ENCODE measurements at places on chromosomes 7 and 10.

GRCh38 chr10:50527442-50528043 lies 96.2 kb downstream of the SGMS1 start:
- DNase-seq, result no peak

DNA sequence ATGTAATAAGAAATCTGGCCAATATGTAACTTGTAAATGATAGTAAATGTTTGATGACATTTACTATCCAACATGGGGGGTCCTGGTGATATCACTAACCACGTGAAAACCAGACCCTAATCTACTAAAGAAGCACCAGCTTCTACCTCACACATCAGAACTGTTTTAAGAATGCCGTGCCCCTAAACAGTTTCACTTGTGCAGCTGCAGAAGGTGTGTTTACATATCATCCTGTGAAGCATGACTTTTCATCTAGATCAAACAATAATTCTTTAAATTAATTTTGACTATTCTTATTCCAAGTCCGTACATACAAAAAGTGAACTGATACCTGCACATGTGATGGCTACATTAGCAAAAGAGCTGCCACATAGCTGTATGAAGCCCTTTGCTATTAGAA lies 61.0 kb downstream of the STEAP1B start:
- no peak for DNase-seq

GRCh38 chr7:158348446-158348845 lies 239.2 kb downstream of the PTPRN2 start:
- DNase-seq, result no peak

DNA sequence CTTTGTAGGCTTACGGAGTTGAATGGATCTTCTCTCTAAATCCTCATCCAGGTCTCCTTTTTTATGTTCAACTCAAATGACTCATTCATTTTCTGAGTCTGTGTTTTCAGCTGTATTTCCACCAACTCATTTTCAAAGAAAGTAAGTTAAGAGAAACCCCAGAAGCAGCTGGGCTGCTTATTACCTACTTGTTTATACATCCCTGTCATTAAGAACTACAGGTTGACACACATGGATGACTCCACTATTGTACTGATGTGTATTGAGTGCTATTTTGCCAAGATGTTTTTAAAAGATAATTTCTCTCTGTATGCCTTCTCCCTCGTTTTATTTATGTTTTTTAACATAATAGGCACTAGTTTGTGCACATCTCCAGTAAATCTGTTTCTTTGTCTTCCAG lies 41.9 kb downstream of the DGKI start:
- no peak for DNase-seq

- no peak for DNase-seq
These were observed 148.0 kb downstream of the BICC1 start for GRCh38 chr10:58660575-58661255.

GRCh38 chr7:91374321-91374989 lies 110.2 kb downstream of the FZD1 start:
- no peak for DNase-seq

DNA sequence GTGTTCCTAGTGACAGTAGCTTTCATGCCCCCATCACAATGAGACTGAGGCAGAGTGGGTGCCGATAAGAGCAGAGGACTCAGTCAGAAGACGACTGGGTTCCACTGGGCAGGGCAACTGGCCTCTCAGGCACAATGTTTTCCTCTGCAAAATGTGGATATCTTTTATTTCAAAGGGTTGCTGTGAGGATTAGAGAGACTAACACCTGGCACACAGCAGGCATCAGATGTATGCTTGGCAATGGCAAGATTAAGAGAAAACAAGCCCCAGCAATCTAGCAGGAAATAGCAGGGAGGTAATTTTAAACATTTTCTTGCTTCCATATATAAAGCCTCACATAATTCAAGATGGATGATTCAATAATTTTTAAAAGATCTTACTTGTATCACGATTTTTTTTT lies 28.0 kb downstream of the SGMS1 start:
- DNase-seq, result no peak

- DNase-seq, result no peak
These were observed 172.3 kb downstream of the MDFIC start for GRCh38 chr7:115094163-115094562.

DNA sequence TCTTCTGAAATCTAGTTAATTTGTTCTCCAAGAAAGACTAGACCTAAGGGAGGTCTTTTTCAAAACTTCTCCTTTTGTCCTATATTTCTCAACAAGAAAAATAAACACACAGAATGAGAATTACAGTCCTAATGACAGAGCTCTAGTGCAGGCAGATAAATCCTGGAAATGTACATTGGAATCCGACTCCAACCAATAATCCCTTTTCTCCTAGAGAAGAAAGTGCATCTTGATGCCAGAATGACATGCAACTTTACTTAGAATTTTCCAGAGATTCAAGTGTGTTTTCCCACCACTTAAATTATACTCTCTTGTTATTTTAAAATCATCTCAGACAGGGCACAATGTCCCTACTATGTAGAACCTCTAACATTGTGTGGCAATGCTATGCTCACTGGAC lies 68.2 kb downstream of the MET start:
- no peak for DNase-seq

DNA sequence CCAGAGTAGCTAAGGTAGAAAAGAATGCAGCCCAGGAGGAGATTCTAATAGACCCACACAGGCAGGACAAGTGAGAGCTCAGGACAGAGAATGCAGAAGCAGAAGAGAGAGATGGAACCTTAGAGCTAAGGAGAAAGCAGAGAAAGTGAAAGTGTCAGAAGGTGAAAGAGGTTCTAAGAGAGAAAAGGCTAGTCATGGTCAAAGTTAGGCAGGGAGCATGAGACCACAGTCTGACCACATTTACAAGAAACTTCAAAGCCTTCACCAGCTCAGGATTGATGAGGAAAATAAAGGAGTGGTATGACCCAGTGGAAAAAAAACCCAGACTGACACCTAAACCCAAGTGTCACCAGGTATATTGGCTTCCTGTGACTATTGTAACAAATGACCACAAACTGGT lies 131.8 kb upstream of the WDR11 start:
- no peak for DNase-seq

DNA sequence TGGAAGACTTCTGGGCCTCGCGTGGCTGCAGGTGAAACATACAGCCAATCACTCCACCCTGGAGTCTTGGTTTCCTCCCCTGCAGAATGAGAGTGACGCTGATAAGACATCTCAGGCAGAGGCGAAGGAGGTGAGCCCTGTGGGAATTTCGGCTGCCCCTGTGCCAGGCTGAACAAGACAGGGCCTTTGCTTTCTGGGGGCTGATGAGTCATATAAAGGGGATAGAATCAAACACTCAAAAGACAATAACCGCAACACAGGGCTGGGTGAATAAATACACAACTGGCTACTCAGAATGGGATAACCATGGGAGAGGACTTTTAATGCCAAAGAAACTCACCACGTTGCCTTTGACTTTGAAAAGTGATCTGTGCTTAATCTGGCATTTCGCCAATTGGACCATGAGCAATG lies 143.8 kb downstream of the KCNMA1 start:
- no peak for DNase-seq

- DNase-seq, result peak; percentile 57
These were observed 1.1 kb downstream of the RRP12 start for GRCh38 chr10:97399843-97400545.

GRCh38 chr10:72692744-72692993 lies 726 bp downstream of the MCU start:
- no peak for DNase-seq

- no peak for DNase-seq
These were observed 586.6 kb downstream of the SUGCT start for GRCh38 chr7:40721342-40721949.

DNA sequence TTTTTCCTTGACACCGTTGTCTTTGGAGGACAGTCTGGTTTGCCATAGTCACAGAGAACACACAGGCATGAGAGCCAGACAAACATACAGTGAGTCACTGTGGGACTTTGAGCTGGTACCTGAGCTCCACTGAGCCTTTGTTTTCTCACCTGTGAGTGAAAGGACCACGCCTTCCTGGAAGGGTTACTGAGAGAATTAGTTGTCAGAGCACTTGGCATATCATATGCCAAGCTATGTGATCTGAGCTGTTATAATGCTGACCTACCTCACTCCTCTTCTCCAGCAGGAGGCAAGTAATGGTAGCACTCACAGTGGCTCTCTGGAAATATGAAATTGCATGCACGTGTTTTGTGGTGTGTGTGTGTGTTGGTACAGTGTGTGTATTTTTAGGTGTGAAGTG lies 59.7 kb downstream of the CXCL12 start:
- peak; percentile 48 for DNase-seq

GRCh38 chr10:67225226-67225625 lies 299.4 kb downstream of the LRRTM3 start:
- DNase-seq, result no peak

DNA sequence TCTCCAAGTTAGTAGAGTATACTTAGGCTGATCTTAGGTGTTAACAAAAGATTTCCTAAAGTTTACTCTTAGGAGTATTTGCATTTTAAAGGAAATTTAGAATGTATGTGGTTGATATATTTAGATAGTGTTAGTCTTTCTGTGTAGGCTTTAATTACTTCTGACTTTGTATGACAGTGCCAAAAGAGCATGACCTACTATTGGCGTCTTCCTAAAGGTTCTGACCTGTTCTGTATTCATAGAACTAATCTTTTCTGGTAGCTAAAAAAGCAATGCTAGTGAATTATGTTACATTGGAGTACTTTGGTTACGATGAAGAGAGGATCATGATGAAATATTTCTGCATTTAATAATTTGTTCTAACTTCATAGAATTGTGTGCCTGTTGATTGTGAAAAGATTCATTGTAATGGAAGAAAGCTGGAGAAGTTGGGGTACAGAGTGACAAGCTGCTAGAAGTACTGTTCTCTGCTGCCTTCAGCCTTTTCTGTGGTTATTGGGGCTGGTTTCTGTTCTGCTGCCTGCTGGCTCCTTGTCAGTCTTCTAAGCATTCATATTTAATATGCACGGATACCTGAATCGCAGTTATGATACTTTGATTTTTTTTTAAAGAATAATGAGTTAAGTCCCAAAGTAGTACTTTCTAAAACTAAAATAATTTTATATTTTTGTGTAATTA lies 13.2 kb downstream of the WAC start:
- DNase-seq, result no peak

DNA sequence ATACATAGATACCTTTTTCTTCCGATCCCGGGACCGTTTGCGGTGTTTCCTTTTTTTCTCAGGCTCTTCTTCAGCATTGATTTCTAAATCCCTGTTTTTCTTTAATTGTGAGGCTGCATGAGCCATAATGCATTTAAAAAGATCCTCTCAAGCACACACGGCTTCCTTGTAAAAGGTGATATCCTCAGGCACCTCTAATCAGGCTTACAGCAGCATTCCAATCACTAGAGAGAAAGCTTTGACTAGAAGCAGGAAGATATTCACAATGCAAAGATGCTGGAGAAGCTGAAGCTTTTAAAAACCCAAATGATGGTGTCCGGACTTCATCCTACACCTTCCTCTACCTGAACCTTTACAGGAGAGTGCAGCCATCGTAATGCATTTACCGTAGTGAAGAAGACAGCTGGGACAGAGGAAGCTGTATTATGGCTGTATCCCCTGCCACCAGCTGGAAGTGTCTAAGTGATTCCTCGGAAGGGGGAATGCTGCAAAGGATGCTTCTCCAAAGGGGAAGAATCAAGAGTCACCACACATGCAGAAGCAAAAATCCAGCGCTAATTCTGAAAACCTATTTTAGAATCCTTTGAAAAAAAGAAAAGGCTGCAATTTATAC lies at the start of gene ANK3:
TSS of gene ANK3 (minus strand) at position 463 of the 613 bp plus-strand sequence. CDS start at position 126, 337 bp downstream.
- DNase-seq, result no peak

GRCh38 chr7:107579885-107580715 lies at the start of gene BCAP29:
TSS of gene BCAP29 (plus strand) at chr7:107580246. CDS start at chr7:107580773, 527 bp downstream.
- DNase-seq, result peak; percentile 67

DNA sequence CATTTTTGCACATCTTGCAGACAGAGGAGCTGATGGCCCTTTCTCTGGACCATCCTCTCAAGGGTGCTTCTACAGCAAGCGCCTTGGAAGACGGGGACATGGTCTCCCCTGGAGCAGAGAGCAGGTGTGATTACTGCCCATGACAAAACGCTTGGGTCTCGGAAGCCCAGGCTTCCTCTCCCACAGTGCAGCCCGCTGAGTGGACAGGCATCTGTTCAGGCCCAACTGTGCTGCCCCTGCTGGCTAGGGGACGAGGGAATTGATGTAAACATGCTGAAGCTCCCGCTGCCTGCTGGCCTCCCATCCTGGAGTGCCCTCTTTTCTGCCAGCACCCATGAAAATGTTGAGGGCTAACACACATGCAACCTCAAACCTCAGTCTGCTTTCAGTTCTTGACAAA lies 14.3 kb downstream of the IL15RA start:
- DNase-seq, result no peak

DNA sequence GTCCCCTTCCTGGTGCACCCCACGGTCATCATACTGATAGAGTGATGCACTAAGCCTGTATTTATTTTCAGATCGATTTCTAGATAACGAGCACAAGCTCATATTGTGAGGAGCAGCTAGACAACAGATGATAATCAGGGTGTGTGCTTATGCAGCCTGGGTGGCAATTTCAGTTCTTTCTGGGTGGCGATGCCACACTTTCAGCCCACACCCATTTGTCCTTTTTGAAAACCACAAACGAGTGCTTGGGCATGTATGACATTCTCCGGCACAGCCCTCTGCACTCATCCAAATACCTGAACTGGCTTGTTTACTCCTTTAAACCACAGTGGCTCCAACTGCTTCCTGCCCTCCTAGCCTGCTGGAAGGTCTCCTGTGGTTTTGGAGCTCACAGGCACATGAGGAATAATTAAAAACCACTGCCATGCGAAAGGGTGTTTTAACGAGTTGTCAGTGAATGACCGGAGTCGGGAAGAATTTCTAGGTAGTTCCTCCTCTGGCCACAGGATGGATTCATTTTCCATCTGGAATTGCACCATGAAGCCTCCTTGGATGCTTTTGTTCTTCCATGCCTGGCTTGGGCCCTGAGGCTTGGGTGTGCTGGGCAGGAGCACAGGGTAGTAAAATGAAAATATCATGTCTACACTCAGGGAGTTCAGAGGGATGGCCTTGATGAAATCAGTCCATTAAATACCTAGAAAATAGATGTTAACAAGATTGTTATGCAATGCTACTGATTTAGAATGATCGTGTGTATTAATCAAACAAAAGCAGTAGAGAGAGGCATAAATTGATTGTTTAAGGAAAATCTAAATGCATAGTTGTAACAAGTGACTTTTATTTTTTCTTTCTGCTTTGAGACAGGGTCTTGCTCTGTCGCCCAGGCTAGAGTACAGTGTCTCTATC lies 52.4 kb upstream of the ITGB1 start:
- DNase-seq, result peak; percentile 83

DNA sequence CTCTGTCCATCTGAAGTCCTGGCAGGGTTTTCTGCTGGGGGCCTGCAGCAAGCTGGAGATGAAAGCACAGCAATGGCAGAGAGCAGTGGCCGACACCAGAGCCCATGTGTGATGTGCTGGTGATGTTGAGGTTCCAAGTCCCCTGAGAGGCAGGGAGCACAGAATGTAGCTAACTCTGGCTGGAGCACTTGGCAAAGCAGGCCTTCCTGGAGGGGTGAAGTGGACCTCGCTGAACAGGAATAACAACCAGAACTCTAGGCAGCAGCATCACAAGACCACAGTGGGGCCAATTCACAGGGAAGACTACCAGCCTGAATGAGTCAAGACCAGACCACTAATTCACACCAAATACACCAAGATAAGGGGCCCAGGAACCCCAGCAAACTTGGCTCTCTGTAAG lies 22.8 kb upstream of the MSMB start:
- no peak for DNase-seq

GRCh38 chr7:112006071-112006470 lies 200.1 kb downstream of the DOCK4 start:
- DNase-seq, result no peak
